ENCODE measurements at places on chromosomes 5 and 9. TPM values are rescaled to one million over a fixed set of nuclear protein-coding genes. Genes with fewer than 3 reads are reported as not detected.

The WDR31 gene
- 0.21 TPM for total RNA-seq

DNA sequence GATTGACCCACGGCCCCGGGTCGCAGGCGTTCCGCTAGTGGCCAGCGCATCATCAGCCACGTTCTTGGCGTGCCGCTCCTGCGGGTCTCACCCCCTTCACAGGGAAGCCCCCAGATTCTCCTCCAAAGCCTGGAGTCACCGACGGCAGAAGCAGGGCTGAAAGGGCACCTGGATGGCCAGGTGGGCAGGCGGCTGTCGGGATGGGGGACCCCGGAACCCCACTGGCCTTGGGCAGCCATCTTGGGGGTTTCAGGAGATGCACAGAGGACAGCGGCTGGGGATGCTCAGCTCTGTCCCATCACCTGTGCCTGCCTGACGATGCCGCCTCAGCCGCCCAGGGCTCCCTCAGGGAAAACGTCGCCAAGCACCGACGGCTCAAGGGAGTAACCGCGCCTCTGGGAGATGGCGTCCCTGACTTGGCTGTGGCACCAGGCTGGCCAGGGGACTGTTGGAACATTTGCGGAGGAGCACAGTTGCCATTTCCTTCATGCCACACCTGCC lies 14.1 kb upstream of the SLC9A3 start:
- H3K4me3 ChIP-seq = no peak overlapping the region
- no peaks in the 10 kb centered on the region for H3K27me3 ChIP-seq
- no peaks in the 10 kb centered on the region for H3K36me3 ChIP-seq
- DNase-seq = no peak
- H3K27ac ChIP-seq = no peak overlapping the region

- H3K27me3 ChIP-seq = no peaks in the 10 kb centered on the region
- H3K4me1 ChIP-seq = peaks cover 10% of the 10 kb centered on the region
- H3K27ac ChIP-seq = no peak overlapping the region
- H3K4me3 ChIP-seq = peak overlapping the region; percentile 28
These were observed 12.9 kb downstream of the TCF7 start for GRCh38 chr5:134127376-134127861.

GRCh38 chr5:125480911-125481310 lies 734.5 kb upstream of the ZNF608 start:
- H3K4me1 ChIP-seq = peaks cover 5% of the 10 kb centered on the region
- H3K4me3 ChIP-seq = no peak overlapping the region
- H3K27ac ChIP-seq = no peak overlapping the region
- no peaks in the 10 kb centered on the region for H3K27me3 ChIP-seq
- no peak for DNase-seq

- peaks cover 2% of the 10 kb centered on the region for H3K4me1 ChIP-seq
- H3K36me3 ChIP-seq = no peaks in the 10 kb centered on the region
- peak overlapping the region; percentile 62 for H3K4me3 ChIP-seq
- no peaks in the 10 kb centered on the region for H3K27me3 ChIP-seq
- DNase-seq = peak; percentile 92
These were observed 12.0 kb upstream of the GNPDA1 start for GRCh38 chr5:142024771-142025304.

DNA sequence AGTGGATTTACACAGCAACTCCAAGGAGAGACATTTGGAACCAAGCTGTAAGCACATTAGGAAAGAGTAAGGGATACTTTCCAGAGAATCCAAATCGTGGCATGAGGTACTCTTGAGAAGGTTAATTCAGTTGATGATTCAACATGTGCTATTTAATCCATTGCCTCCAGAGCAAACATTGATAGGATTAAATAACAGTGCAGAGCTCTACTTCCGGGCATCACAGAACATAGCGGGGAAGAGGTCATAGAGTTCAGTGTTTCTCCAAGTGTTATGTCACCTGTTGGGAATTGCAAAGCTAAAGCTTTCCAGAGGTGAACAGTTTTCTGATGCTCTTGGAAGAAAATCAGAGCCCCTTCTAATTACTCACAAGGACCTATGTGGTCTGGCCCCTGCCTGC lies 127.5 kb downstream of the PPP2R2B start:
- no peak for DNase-seq
- no peak overlapping the region for H3K27ac ChIP-seq
- no peaks in the 10 kb centered on the region for H3K4me1 ChIP-seq
- no peaks in the 10 kb centered on the region for H3K27me3 ChIP-seq
- H3K4me3 ChIP-seq = no peak overlapping the region

- no peaks in the 10 kb centered on the region for H3K27me3 ChIP-seq
- H3K27ac ChIP-seq = no peak overlapping the region
- no peak for DNase-seq
These were observed 327.2 kb downstream of the SLF1 start for GRCh38 chr5:94945656-94946055.

The SPINK4 gene
- not detected for total RNA-seq

The SLC6A19 gene
- total RNA-seq = not detected

GRCh38 chr5:154010660-154011059 lies 28.1 kb downstream of the FAM114A2 start:
- no peak for DNase-seq
- peaks cover 40% of the 10 kb centered on the region for H3K36me3 ChIP-seq
- no peak overlapping the region for H3K27ac ChIP-seq
- no peak overlapping the region for H3K4me3 ChIP-seq
- H3K27me3 ChIP-seq = no peaks in the 10 kb centered on the region

The SLC46A2 gene
- total RNA-seq = not detected

DNA sequence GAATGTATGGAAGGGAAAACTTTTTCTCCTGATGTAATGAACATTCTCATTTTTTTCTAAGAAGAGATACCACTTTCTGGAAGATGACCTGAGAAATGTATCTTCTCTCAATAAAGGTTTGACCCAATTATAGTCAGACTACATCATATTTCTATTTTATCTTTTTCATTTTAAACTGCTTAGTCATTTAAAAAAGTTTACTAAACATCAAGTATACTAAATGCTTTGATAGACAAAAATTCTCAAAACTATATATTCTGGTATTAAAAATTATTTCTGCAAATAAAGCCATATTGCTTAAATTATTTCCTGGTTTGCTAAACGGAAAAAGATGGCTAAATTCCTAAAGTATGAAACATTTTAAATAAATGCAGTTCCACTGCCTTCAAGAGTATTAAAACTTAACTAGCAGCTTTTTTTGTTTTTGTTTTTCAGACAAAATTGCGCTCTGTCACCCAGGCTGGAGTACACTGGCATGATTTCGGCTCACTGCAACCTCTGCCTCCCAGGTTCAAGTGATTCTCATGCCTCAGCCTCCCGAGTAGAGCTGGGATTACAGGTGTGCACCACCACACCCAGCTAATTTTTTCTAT lies 37.1 kb downstream of the FBXW11 start:
- H3K4me3 ChIP-seq = no peak overlapping the region
- H3K4me1 ChIP-seq = peaks cover 7% of the 10 kb centered on the region
- H3K27ac ChIP-seq = no peak overlapping the region
- no peaks in the 10 kb centered on the region for H3K27me3 ChIP-seq

DNA sequence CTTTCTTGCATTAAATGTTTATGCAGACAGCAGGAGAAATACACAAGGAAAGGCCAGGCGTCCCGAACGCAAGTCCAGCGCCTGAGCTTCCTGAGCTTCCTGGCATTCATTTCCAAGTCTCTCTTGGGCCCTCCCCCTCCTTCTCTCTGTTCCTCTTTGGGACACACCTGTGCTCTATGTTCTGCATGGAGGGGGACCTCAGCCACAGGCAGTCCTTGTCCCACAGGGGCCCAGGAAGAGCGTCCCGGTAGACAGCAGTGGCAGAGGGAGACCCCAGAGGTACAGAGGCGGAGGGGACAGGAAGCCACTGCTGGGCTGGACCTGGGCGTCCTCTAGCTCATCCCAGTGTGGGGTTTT lies 221.3 kb downstream of the C9orf50 start:
- H3K4me1 ChIP-seq = peaks cover 15% of the 10 kb centered on the region
- H3K27ac ChIP-seq = no peak overlapping the region
- H3K36me3 ChIP-seq = no peaks in the 10 kb centered on the region
- no peak overlapping the region for H3K4me3 ChIP-seq
- DNase-seq = no peak
- no peaks in the 10 kb centered on the region for H3K27me3 ChIP-seq
